LNCaP clone FGC (cell line): ENCODE measurements at places on chromosomes 7 and 10.

DNA sequence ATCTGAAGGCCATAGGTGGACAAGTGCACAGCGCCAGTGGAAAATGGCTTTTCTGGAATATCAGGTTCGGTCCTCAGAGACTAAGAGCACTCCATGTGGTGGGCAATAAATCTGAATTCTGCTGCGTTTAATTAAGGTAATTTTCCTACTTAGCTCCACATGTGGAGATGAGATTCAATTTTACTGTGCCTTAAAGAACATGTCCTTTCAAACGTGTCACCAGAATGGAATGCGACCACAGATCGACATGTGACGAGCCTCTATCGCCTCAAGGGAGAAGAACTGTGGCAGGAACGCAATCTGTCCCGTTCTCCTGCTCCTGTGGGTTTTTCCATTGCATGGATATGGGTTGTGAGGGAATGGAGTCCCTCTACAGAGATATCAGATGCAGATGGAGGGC lies 205.3 kb upstream of the ZNF32 start:
- no peak for DNase-seq

- peak; percentile 26 for DNase-seq
Measured at GRCh38 chr7:101942603-101943210, 125.3 kb downstream of the CUX1 start.

- no peak for DNase-seq
Measured at GRCh38 chr7:21996641-21997040, 50.9 kb upstream of the CDCA7L start.

- no peak for DNase-seq
Measured at GRCh38 chr10:69810675-69811397, 9.1 kb downstream of the COL13A1 start.

DNA sequence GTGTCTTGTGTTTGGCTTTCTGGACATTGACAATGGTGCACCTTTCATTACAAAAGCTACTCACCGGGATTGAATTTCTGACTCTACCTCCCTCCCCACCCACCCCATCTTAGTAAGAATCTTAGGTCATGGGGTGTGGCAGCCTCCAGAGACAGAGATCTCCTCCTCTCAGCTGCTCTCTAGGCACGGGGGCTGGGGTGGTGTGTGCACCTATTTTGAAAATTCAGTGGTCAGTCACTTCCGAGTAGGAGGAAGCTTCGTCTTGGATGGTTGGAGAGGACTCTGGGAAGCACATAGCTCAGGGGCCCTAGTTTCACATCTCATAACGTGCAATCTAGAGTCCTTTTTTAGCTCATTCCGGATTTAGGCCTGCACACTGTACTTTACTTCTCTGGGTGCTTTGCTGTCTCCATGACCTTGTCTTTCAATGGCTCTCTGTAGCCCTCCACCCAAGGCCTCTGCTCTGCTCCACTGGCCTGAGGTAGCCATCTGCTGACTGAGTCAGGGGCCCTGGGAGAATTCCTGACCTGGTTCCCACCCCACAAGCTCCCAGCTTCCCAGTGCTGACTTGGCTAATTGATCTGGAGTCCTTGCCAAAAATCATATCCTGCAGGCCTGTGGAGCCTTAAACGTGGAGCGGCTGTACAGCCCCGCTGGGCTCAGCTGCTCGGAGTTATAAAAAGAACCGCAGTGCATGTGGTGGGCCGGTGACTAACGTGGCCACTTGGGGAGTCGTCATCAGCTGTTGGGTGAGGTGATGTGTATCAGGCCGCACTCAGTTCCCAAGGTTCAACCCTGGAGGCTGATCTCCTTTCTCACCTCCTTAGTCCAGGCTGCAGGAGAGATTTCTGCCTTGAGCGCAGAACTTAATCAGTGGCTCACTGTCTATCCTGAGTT lies 19.3 kb upstream of the ADAMTS14 start:
- DNase-seq, result no peak

GRCh38 chr7:134470864-134471263 lies 12.0 kb upstream of the AKR1B1 start:
- no peak for DNase-seq

DNA sequence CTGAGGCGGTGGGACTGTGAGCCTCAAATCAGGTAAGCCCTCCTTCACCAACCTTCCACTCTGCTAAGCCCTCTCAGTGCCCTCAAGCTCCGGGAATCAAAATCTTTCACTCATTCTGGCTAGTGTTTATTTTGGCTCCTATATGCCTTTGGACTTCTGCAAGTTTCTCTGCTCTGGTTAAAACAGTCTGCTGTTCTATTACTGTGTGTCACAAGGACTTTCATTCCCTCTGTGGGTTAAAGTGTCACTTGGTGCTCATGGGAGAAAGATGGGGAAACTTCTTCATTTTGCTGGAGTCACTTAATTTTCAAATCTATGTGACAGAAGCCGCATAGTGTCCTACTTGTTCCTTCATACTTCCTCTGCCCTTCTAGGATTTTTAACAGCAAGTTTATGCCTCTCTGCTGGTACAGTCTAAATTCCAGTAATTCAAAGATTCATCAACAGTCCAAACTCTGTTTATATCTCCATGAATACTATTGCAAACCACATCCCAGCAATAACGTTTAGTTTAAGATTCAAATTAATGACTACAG lies 61.3 kb downstream of the CD36 start:
- no peak for DNase-seq

- no peak for DNase-seq
Measured at GRCh38 chr10:58996866-58997265, 179.6 kb upstream of the PHYHIPL start.

- DNase-seq, result peak; percentile 40
Measured at GRCh38 chr7:67484244-67484751, 487.7 kb downstream of the TYW1 start.

DNA sequence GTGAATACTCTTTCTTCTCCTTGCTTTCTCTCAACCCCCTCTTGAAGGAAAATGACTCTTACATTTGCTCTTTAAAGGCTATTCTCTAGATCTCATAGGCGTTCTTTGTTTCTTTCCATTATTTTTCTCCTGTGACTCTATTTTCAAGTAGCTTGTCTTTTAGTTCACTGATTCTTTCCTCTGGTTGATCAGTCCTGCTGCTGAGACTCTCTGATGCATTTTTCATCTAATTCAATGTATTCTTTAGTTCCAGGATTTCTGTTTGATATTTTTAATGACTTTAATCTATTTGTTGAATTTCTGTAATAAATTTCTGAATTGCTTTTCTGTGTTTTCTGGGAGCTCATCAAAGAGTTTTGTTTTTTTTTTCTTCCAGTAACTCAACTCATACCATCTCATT lies 397.7 kb downstream of the CNTNAP2 start:
- DNase-seq, result no peak
